Fibroblast of upper back skin (primary cell): ENCODE measurements at places on chromosomes 7 and 10.

DNA sequence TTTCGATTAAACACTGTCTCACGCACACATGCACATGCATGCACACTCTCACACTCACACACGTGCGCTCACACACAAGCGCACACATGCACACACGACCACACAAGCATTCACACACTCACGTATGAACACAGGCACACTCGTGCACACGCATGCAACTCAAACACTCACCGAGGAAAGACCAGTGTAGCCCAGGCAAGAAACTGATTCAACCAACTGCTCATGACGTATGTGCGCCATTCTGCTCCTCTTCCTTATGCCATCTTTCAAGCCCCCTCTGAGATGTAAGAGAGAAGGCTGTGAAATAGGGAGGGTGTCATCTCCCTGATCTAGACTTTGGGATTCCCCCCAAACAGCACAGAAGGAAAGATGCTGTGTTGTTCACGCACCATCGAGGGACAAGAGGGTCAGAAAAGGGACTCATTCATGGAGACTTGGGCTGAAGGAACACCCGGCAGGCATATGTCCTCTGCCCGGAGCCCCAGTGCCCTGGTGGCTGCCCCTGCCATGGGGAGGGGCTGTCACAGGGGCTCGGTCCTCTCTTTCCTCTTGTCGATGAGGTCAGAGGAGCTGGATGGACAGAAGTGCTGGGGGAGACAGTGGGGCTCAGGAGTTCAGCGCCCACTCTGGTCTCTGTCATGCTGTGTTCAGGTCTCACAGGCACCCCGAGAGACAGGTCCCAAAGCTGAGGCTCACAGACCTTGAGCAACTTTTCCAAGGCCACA, 130.1 kb upstream of the SHH start:
- DNase-seq = no peak

DNA sequence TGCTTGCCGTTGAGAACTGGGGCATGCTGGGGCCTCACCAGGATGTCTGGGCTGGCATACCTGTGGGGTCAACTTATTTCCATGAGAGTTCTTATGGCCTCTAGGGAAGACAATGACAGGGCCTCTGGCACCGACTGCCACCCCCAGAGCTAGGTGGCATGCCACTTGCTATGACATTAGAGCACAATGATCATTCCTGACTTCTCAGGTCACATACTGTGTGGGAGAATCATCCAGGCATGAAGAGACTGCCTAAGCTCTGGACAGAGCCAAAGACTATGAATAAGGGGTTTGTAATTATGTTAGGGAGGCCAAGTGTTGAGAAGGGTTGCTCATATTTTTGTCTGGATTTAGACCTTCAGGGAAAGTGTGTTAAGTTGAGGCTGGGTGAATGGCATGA, 97.5 kb downstream of the PTPN20 start:
- DNase-seq = no peak

- DNase-seq = peak; percentile 96
Observed at GRCh38 chr10:128576943-128577670, 450.9 kb upstream of the MKI67 start.

DNA sequence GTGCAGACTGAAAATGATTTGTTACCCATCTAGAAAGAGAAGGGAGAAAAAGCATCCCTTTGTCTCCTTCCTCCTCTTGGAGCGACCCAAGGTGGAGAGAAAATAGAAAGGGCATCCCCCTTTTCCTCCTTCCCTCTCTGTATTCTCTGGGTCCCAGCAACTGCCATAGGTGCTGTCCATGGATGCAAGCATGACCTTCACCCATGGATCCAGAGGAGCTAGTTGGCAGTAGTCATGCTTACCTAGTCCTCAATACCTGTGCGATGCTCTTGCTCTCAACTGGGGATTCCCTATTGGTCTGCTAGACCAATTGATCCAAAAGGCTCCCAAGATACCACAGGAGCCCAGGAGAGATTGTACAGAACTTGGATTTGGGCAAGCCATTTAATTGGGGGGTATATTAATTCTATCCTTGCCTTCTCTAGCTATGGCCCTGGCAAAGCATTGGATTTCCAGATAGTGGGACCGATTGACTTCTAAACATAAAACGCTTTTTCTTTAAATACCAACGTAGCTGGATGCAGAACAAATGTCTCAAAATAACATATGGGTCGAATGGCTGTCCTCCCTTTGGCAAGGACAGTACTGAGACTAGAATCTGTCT, 547.8 kb upstream of the IGFBP3 start:
- no peak for DNase-seq

DNA sequence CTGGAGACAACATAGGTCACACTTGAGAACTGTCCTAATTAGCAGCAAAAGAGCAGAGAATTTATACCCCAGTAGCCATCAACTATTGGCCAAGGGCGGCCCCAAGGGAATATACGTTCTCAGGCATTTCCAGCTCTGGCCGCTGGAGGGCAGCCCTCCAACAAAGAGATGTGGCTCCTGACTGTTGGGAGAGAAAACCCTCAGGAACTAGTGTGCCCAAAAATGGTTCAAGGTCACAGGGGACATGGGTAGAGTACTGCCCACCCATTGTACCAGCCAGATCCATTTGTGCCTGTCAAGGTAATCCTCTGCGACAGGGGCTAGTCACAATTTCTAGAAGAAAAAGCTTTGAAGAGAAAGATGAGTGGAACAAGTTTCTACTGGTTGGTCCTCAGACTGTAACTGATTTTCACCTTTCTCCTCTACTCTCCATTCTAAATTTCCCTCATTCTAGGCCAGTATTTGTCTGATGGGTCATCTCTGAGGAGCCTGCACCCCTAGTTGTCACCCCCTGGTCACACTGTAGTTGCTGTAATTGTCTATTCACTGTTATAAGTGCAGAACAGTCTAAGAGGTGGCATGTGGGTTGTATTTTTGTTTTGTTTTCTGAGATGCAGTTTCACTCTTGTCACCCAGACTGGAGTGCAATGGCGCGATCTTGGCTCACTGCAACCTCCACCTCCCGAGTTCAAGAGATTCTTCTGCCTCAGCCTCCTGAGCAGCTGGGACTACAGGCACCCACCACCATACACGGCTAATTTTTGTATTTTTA, 14.7 kb upstream of the C7orf33 start:
- peak; percentile 63 for DNase-seq

- DNase-seq = no peak
Observed at GRCh38 chr7:154874409-154875113, 128.4 kb downstream of the PAXIP1 start.

- DNase-seq = no peak
Observed at GRCh38 chr7:82419200-82419599, 24.4 kb downstream of the CACNA2D1 start.

GRCh38 chr7:101970801-101971200, 153.4 kb downstream of the CUX1 start:
- no peak for DNase-seq

DNA sequence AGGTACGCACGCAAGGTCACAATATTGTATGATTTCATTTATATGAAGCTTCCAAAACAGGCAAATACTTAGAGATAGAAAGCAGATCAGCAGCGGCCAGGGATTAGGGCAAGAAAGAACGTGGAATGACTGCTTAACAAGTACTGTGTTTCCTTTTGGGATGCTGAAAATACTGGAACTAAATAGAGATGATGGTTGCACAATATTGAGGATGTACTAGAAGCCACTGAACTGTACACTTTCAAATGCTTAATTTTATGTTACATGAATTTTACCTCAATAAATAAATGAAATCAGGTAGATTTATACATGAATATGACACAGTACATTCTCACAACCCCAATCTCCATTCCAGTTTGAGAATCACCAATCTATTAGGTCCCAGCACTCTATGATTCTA, 15.6 kb downstream of the SEM1 start:
- DNase-seq = no peak

DNA sequence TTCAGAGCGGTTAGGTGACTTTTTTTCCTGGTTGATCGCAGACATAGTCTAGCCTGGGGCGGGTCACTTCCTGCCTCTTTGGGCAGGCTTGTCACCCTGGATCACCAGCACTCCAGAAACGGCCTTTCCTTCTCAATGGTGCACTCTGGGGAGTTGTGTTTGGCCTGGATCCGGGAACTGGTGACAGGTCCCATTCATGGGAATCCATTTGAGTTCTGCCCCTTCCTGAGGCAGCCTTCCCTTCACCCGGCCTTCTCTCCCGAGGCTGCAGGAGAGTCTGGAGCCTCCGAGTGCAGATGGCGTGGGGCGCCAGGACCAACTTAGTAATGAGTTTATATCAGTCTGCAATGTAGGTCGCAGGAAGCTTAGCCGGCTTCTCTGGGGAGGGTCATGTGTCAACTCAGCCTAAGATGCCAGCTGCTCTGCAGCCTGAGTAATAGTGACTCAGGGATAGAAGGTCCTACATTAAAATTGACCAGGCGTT, 54.2 kb downstream of the TACR2 start:
- DNase-seq = no peak

DNA sequence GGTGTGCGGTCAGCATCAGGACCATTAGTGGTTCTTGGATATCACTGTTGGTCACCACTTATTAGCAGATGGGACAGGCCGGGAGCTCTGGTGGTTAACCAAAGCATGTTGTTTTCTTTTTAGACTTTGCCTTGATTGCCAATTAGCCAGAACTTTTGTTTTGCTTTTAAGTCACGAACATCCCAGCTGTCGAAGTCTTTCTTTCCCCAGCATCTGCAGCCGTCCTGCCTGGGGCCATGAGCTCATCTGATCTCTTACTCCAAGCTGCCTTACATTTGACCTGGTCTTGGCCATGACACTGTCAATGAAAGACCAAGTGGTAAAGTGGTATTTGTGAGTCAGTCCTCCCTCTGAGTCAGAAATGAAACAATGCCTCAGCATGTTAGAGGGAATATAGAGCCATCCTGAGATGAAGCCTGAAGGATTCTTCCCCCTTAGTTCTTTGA, 53.9 kb upstream of the CREB5 start:
- peak; percentile 92 for DNase-seq

DNA sequence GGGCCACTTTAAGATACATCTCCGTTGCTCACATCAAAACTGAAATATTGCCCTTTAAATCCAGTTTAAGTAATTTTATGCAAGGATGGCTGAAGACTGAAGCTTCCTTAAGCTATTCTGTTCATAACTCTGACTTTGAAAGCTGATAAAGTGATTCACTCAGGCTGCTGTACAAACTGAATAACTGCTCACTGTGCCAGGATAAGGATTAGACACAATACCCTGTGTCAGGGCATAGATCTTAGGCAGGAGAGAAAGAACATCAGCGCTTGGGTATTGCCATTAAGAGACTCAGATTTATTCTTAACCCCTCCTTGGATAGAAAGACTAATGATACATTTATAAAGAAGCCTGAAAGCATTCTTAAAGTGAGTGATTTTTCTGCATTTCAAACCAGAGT, 614.5 kb upstream of the ZWINT start:
- DNase-seq = no peak

DNA sequence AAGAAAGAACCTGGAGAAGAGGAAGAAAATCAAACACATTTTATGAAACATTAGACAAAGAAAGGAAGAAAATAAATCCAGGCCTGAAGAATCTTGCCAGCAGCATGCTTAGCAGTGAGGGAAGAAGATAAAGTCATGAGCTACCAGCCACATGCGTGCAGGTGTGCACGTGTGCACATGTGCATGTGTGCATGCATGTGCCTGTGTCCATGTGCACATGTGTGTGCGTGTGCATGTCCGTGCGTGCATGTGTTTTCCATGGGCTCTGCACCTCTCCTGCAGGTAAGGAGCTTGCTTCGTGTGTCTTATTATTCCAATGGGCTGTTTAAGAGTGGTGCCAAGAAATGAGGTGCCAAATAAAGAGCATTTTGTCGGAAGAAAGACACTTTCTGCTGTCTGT, 322.2 kb downstream of the FGFR2 start:
- DNase-seq = no peak

GRCh38 chr10:97277551-97277950, 14.9 kb downstream of the ARHGAP19 start:
- DNase-seq = no peak

DNA sequence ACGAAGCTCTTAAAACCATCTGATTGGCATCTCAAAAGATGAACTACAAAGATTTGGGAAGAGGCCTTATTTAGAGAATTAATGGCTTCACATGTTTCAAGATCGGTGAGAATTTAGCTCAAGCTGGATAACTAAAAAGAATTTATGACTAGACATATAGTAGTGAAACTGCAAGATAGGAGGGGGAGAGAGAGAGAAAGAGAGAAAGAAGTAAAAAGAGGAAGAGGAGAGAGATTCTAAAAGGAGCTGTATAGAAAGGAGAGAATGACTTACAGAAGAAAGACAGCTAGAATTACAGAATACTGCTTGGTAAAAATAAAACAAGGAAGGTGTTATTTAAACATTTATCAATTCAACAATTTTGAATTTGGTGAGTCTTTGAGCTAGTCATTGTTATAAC, 592.3 kb downstream of the SH2D4B start:
- no peak for DNase-seq

GRCh38 chr10:36224431-36224985, 582.4 kb upstream of the FZD8 start:
- peak; percentile 41 for DNase-seq

GRCh38 chr7:30877015-30877769, 34.5 kb upstream of the AQP1 start:
- DNase-seq = no peak

- no peak for DNase-seq
Observed at GRCh38 chr7:1569440-1569832, 396 bp downstream of the PSMG3 start.

DNA sequence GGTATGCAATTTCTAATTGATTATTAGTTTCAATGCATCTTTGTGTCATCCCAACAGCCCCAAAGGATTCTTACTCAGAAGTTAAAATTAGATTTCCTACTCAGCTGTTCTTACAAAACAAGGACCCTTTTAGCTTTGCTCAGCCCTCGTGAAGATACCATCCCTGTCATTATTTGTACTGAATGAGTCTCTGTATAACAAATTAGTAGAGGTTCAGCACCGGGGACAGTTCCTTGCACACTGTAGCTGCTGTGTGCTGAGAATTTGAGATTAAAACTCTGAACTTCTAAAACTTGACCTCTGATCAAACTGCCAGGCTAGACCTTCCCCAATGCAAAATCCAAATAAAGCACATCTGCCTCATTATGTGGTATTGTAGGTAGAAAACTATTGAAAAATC, 299.1 kb downstream of the LHFPL3 start:
- peak; percentile 14 for DNase-seq

- DNase-seq = no peak
Observed at GRCh38 chr7:106370542-106370941, 85.8 kb upstream of the NAMPT start.

GRCh38 chr7:44057181-44057848, 8.1 kb downstream of the PGAM2 start:
- DNase-seq = no peak

DNA sequence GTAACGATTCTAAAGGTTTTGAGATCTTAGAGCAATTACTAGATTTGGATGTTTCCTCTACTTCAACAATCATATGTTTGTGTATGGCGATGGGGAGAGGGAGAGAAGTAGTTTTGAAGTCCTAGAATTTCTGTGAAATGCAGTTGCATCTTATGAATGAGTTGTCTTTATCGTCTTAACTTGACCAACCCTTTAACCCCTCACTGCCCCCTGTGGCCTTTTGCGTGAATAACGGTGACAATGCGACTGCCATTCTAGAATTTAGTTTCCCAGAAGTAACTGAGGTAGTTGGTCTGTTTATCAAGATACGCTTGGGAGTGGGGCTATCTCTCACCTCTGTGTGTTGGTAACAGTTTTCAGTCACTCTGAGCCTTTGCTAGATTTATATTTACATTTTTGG, 204.6 kb downstream of the HDAC9 start:
- DNase-seq = no peak

GRCh38 chr7:135321556-135321955, 87.9 kb downstream of the STRA8 start:
- DNase-seq = peak; percentile 50
